Thoracic aorta (tissue), 2 donors: ENCODE measurements at places on chromosomes 1 and 21.
A peak's percentile ranks its signal among the peaks of the same experiment; 100 is the strongest.

- DNase-seq: no peak
Observed at GRCh38 chr1:21012937-21013336, 163.8 kb downstream of the EIF4G3 start.

GRCh38 chr1:235054466-235054865, 74.2 kb downstream of the TOMM20 start:
- no peak for DNase-seq

DNA sequence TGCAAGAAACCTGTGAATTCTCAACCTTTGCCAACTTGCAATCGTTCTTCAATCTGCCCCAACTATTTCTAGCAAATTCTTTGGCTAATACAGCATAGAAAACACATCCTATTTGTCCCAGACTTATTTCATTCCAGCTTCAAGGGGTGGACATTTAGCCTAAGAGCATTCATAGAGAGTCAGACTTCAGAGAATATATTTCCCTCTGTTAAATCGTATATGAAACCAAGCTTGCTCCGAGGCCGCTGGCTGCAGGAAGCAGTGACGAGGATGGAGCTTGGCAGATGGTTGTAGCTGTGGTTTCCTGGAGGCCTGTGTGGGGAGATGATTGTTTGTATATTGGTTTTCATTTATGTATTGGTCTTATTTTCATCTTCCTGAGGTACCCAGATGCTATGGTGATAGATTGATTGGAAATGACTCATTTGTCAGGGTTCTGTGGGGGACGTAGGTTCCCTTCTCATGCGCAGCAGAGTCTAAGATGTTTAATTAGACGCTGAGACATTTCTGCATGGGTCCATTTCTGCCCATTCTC, 26.1 kb downstream of the MAN1C1 start:
- DNase-seq: no peak

GRCh38 chr1:180136968-180137356, 17.7 kb upstream of the QSOX1 start:
- no peak for DNase-seq

- DNase-seq: no peak
Observed at GRCh38 chr1:11151826-11152612, 37.1 kb upstream of the ANGPTL7 start.

- DNase-seq: no peak
Observed at GRCh38 chr1:53165408-53165961, 23.0 kb upstream of the SLC1A7 start.

- no peak for DNase-seq
Observed at GRCh38 chr1:17045634-17046333, 8.0 kb downstream of the SDHB start.

DNA sequence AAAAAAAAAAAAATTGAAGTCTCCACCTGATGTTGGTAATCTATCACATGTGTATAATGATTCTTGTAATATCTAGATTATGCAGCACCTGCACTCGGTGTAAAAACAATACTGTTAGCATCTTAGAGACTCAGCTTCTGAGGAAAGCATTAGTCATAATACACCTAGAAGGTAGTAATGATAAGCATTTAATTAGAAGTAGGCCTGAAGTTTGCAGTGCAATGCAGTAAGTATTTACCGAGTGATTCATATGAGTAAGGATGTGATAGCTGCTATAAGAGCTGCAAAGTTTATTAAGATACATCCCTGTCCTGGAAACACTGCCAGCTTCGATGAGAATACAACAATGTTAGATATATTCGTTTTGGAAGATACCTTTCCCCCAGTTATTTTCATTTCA, 196.4 kb downstream of the GREM2 start:
- no peak for DNase-seq

- DNase-seq: no peak
Observed at GRCh38 chr1:202117898-202118371, 4.8 kb upstream of the GPR37L1 start.

GRCh38 chr1:74570797-74571492, 58.5 kb upstream of the LRRC53 start:
- DNase-seq: no peak

GRCh38 chr1:57615956-57616355, 192.1 kb upstream of the DAB1 start:
- no peak for DNase-seq

GRCh38 chr1:45379524-45379923, 39.3 kb upstream of the MUTYH start:
- no peak for DNase-seq

- no peak for DNase-seq
Observed at GRCh38 chr1:156833603-156834002, 17.0 kb upstream of the SH2D2A start.

DNA sequence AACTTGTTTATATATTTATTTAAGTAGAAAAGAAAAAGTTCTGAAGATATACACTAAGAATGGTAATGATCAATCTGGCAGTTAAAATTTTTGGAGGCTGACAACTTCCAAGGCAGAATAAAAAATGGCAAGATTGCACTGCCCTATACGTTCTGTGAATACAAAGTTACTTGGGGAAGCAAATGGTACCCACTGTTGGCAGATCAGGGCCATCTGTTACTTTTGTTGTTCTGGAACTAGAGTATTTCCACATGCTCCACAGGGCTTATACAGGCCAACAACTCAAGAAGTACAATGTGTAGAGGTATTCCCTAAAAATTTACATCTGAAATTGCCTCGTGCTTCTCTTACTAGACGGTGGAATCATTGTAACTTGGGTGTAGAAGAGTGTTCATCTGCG, 53.2 kb downstream of the AHCTF1 start:
- no peak for DNase-seq

- no peak for DNase-seq
Observed at GRCh38 chr1:81554108-81554507, 246.6 kb upstream of the ADGRL2 start.

GRCh38 chr1:88141499-88142074, 542.5 kb upstream of the PKN2 start:
- DNase-seq: no peak

DNA sequence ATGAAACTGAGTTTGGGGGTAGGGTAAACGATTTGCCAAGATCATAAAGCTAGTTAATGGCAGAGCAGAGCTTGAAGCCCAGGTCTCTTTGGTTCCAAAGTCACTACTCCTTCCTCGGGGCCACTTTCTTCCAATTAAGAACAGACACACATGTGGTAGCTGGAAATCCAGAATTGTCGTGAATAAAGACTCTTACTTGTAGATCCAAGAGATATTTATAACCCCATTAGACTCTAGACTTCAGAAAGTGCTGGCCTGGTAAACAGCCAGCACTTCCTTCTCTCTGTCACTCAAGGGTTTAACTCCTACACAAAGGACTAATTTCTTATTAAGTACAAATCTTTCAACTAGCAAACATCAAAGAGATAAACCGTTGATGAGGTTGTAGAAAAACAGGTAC, 2.7 kb downstream of the FAM163A start:
- no peak for DNase-seq

DNA sequence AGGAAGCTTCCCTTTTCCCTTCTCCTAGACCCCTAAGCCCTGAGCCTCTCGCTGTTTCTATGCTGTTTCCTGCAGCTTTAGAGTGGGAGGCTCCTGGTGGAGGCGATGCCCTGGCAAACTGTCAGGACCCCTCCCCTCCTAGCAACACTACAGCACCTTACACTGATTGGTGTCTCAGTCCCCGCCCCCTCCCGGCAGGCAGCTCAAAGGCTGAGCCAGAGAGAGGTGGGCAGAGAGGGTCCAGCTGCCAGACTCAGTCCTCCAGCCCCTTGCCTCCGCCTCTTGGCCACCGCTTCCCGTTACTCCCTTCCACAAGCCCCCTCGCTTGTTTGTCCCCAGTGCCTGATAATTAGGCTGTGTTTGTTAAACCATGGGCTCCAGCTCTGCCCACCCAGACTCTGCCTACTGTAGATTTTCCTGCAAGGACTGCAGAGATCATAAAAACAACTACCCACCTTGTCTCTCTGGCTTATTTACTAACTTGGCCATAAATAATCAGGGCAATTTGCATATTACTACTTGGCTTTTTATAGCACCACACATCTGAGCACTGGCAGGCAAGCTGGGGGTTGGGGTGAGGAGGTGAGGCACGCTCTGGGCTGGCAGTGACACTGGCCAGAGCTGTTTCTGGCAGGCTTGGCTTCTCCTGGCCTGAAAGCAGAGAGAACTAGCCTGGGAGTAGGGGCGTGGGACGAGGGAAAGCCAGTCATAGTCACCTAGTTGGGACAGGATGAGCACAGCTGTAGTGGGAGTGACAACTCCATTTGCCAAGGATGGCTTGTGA, 107.5 kb downstream of the CSMD2 start:
- DNase-seq: no peak

DNA sequence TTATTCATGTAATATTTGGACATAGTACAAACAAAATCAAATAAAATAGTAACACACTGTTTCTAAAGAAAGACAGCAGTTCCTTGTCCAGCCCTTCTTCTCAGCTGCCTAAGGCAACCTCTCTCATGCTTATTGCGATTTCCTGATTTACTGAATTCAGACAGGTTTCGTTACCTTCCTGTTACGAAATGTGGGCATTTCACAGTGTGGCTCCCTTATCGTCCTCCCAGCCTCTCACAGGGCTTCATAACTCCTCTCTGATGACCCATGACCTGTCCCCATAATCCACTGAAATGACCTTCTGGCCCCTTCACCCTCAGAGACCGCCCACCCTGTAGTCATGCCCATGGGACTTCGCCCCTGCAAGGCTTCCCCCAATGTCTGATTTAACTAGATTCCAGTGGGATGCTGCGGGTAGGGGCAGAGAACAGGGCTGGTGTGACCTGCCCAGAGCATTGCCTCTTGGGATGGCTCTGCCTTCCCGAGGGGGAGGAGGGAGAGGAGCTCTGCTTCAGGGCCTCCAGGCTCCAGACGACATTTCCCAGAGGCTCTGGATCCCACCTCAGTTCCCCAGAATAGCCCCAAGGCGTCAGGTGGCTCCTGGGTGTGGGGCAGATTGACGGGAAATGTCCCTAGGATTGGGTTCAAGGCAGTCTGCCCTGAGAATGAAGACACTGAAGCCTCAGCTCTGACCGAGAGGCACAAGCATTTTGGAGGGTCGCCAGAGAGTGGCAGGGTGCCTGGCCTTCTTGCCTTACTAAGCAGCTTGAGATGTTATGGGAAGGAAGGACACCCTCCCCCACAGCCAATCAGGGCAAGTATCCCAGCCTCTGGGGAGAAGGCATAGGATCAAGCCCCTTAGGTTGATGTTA, 20.6 kb downstream of the PADI2 start:
- DNase-seq: no peak

- DNase-seq: no peak
Observed at GRCh38 chr21:28518630-28519029, 474.0 kb downstream of the LTN1 start.

- no peak for DNase-seq
Observed at GRCh38 chr1:191034132-191034531, 556.5 kb upstream of the BRINP3 start.

GRCh38 chr1:18123467-18123992, 15.9 kb downstream of the IGSF21 start:
- DNase-seq: no peak

DNA sequence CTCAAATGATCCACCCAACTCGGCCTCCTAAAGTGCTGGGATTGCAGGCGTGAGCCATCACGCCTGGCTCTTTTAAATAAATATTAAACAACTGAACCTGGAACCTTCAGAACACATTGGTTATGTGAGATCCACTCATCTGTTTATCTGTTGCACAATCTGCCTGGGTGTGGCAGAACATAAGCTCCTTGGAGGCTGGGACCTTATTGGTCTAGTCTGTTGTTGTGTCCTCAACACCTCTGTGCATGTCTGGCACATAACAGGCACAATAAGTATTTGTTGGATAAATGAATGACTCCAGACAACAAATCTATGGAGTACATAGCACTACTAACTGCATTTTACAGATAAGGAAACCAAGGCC, 4.1 kb upstream of the NBL1 start:
- DNase-seq: no peak

DNA sequence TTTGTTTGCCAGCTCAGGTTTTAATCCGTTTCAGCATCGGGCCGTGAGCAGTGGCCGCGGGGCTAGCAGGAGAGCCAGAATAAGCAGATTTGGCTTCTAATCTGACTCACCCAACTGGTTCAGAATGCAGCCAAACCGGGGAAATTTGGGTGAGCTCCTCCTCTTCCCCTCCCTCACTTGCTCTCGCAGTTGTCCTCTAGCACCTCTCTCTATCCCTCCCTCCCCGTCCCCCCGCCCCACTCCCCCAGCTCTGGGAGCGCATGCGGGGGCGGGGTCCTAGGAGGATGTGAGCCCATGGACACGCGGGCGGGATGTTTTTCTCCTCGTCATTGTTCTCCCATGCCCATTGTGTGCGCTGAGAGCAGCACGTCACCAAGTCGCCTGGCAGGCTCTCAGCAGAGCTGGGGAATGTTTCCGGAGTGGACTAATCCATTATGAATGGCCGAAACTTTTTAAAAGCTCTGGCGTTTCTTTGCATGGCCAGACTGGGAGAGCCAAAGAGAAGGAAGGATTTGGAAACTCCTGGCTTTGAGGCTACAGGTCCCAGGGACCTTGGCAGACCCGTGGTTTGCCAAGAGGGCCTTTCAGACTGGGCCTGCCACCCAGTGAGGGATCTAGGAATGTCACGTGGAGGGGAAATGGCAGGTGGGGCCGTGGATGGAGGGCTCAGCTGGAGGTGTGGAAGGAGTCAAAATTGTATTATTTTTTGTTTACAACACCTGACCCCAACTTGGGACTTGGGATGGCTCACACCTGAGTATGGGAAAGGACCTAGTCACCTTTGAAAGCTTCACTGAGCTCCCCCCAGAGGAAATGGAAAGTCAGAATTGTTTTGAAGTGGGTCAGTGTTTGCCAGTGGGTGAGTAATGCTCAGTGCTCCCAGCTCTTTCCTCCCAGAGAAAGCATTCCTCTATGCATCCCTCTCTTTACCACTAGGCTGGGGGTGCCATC, 39.2 kb downstream of the CDK18 start:
- peak; percentile 76 for DNase-seq

DNA sequence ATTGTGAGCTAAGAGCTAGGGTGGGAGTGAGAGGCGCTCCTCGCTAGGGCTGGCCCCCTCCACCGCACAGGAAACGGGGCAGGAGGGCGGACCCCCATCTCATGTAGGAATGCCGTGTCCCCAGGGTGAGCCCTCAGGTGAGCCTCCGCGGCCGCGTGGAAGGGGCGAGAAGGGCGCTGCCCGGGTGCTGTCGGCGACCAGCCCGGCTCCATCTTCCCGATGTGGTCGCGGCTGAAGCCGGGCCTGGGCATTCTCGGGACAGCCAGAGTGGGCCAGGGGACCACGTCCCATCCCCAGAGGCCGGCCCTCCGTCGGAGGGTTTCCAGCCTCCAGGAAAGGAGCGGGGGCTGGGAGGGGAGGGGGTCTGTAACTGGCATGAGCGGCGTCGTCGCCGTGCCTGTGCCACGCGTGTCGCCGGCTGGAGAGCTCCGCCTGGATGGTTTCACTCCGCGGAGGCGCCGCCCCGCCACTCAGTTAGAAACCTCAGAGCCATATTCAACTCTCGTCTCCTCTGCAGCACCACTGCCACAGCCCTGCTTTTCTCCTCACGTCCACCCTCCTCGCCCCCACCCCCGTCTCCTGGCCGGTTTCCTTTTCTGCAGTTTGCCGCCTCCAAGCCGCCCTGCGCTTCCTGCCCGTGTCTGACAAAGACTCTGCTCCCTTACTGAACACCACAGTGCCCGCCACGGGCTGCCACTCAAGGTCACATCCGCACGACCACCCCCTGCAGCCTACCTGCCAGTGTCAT, at the start of gene TMEM269:
Gene TMEM269, plus strand, starts transcription at position 46 of the 748 bp plus-strand sequence. CDS start 4,903 bp downstream, outside the sequence.
- DNase-seq: no peak
